Muscle of leg (tissue), 16 donors: ENCODE measurements at places on chromosomes 2 and 18.

GRCh38 chr2:99879481-99879880 is 262.9 kb downstream of the AFF3 start:
- DNase-seq = no peak

GRCh38 chr2:86331384-86331783 is 6.0 kb downstream of the REEP1 start:
- DNase-seq = no peak

GRCh38 chr2:132978840-132979239 is 308.8 kb upstream of the LYPD1 start:
- no peak for DNase-seq

GRCh38 chr2:20141056-20141762 is 83.7 kb downstream of the SDC1 start:
- peak; percentile 32 for DNase-seq

DNA sequence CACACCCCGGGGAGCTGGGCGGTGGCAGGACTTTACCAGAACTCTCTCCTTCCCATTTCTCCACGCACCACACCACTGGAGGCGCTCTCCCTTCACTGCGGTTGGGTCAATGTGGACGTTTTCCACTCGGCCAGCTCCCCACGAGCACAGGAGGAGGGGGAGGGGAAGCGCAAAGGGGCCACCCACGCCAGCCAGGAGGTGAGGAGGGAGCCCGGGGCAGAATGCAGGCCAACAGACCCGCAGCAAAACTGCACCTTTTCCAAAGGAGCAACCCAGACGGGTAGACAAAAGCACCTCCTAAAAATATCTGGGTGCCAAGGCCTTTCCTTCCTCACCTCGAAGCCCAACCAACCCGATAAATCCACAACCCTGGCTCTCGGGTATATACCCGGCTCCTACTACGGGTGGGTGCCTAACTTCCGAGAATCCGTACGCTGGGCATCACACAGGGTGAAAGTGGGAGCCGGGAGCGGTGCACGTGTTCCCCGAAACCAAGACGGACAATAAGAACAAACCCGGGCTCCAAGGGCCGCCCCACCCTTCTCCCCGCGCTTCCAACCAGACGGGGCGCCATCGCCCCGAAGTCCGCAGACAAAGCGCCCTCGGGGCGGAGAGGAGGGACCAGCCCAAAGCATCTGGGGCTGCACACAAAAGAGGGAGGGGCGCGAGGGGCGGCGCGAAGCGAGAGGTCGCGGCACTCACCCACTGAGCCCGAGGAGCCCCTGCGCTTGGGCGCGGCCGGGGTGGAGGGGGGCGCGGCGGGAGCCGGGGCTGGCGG is 1.0 kb downstream of the RTN4 start:
- DNase-seq = peak; percentile 97

DNA sequence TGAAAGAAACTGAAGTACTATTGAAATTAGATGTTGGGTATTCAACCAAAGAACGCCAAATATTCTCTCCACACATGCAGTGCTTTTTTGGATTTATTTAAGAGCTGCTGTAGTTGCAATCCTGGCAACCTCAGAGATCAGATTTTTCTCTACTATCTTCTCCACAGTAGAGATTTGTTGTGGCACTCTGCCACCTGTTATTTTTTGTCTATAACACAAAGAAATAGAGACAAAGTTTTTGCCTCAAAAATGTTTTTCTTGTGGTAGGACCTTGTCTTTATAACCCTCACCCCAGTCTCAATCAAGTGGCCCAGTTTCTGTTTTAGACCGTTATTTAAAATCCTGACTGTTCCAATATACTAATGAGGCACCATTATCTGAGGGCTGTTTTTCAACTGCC is 79.4 kb downstream of the SCG2 start:
- DNase-seq = no peak
